ENCODE measurements at places on chromosomes 2 and 18. TPM values are rescaled to one million over a fixed set of nuclear protein-coding genes. Genes with fewer than 3 reads are reported as not detected.
A peak's percentile ranks its signal among the peaks of the same experiment; 100 is the strongest.

DNA sequence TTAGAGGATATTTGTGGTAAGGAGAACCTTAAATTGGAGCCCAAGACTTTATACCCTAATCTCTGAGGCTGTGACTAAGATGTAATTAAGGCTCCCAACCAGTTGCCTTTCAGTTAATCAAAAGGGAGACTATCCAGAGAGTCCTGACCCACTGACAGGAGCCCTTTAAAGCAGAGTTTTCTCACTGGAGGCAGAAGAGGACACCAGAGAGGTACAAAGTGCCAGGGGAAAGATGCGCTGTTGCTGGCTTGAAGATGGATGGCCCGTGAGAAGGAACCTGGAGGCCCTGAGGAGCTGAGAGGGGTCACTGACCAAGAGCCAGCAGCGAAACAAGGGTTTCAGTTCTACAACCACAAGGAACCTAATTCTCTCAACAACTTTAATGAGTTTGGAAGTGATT lies 137.3 kb downstream of the TMEM131 start:
- H3K27me3 ChIP-seq = no peaks in the 10 kb centered on the region
- no peak overlapping the region for H3K27ac ChIP-seq
- peaks cover 14% of the 10 kb centered on the region for H3K4me1 ChIP-seq
- H3K4me3 ChIP-seq = no peak overlapping the region
- no peak for DNase-seq
- no peaks in the 10 kb centered on the region for H3K36me3 ChIP-seq

- H3K4me3 ChIP-seq = no peak overlapping the region
- H3K27me3 ChIP-seq = peaks cover 5% of the 10 kb centered on the region
- no peak for DNase-seq
- no peak overlapping the region for H3K27ac ChIP-seq
These were observed 397.9 kb downstream of the NYAP2 start for GRCh38 chr2:225797394-225797793.

DNA sequence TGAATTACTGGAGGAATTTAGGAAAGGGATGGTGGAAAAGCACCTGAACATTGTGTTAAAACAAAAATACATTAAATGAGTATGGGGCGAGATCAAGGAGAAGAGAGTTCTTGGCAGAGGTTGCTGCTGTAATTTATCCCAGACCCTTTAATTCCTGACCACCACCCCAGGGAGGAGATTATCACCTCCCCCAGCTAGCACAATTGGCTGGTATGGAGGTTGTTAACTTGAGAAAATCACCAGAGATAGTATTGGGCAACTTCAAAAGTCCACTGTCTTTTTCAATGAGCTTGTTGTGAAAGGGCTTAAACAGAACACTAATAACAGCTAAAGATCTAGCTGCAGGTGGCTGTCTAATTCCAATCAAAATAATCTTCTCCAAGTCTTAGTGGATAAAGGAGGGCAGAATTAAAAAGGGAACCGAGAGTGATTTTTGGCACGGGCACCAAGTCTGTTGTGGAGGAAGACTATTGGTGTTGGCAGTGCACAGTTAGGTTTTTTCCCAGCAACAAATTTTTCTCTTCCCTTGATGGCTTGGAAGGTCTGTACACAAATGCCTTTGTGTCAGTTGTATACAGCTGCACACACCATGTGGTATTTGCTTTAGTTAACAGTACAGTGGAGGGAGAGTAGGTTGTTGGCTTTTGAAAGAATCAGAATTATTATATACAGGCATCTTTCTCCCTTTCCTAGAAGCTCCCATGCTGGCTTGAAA lies 289.5 kb downstream of the SLC4A3 start:
- H3K36me3 ChIP-seq = no peaks in the 10 kb centered on the region
- H3K27me3 ChIP-seq = peaks cover 14% of the 10 kb centered on the region
- H3K27ac ChIP-seq = no peak overlapping the region
- no peak overlapping the region for H3K4me3 ChIP-seq
- no peaks in the 10 kb centered on the region for H3K4me1 ChIP-seq
- no peak for DNase-seq

GRCh38 chr2:12718711-12719399 lies 2.1 kb downstream of the TRIB2 start:
- H3K27ac ChIP-seq = peak overlapping the region; percentile 98
- H3K4me3 ChIP-seq = peak overlapping the region; percentile 99
- peaks cover 14% of the 10 kb centered on the region for H3K36me3 ChIP-seq
- H3K27me3 ChIP-seq = no peaks in the 10 kb centered on the region
- no peak for DNase-seq

GRCh38 chr2:84856787-84857186 lies 24.1 kb downstream of the TRABD2A start:
- no peaks in the 10 kb centered on the region for H3K27me3 ChIP-seq
- H3K4me1 ChIP-seq = peaks cover 62% of the 10 kb centered on the region
- DNase-seq = no peak
- peak overlapping the region; percentile 88 for H3K27ac ChIP-seq
- H3K36me3 ChIP-seq = peaks cover 5% of the 10 kb centered on the region

The PDE11A gene
- total RNA-seq = not detected

The AGXT gene
- not detected for total RNA-seq
